Stimulated activated CD4-positive, alpha-beta T cell treated with anti-CD3 and anti-CD28 coated beads, Interleukin-15, amount 100 ng/mL, for 1 hour (primary cell): ENCODE measurements at places on chromosomes 16 and 17.
A peak's percentile ranks its signal among the peaks of the same experiment; 100 is the strongest.

GRCh38 chr17:6394055-6394606 is 40.8 kb downstream of the AIPL1 start:
- DNase-seq = no peak

- DNase-seq = no peak
These were observed 33.2 kb downstream of the COX4I1 start for GRCh38 chr16:85832570-85833218.

GRCh38 chr17:48723423-48724250 is 652 bp downstream of the PRAC2 start:
- DNase-seq = no peak

DNA sequence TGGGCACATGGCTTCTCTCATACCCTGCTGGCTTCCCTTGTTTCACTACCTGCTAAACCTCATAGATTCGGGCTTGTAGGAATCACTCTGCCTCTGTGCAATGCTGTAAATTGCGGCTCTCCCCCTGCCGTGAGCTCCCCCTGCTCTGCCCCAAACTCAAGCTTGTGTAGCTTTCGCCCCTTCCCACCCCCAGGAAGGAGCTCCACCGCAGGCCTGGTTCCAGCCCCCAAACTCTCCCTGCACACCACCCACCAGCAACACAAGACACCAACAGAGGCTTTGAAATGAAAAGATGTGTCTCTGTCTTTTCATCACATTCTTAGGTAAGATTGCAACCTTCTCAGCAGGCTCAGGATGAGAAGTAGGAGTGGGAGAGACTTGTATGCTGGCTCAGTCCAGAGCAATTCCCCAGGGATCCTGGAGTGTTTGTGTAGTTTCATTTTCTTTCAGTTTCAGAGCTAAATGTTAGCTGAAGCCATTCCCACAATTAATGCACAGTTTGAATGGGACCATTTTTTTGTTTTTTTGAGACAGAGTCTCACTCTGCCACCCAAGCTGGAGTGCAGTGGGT is 14.2 kb downstream of the CX3CL1 start:
- no peak for DNase-seq

DNA sequence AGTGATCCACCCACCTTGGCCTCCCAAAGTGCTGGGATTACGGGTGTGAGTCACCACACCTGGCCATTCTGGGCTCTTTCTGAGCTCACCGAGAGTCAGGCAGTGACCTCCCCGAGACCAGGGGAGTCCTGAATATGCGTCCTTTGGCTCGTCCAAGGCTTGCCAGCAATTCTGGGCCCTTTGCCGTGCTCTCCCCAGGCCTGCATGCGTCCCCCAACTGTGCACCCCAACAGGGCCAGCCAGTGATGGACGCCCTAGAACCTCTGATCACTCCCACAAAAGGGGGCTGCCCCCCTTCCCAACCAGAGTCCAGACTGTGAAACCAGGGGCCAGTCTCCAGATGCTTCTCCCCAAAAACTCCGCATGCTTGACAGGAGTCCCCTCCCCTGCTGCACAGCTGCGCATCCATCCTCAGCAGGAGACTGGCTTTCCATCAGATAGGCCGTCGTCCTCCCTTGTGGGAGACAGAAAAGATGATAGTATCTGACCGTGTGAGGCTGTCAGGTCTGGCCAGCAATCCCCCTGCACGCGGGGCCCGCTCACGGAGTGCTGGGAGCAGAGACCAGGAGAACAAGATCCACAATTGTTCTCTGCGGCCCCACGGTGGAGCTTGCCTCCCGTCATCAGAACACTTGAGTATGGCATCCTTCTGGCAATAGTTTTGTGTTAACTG is 15.5 kb downstream of the HS3ST6 start:
- no peak for DNase-seq

GRCh38 chr17:76869496-76870376 is 1.5 kb downstream of the MGAT5B start:
- DNase-seq = no peak

GRCh38 chr17:65657251-65657828 is 95.9 kb upstream of the AXIN2 start:
- DNase-seq = no peak

DNA sequence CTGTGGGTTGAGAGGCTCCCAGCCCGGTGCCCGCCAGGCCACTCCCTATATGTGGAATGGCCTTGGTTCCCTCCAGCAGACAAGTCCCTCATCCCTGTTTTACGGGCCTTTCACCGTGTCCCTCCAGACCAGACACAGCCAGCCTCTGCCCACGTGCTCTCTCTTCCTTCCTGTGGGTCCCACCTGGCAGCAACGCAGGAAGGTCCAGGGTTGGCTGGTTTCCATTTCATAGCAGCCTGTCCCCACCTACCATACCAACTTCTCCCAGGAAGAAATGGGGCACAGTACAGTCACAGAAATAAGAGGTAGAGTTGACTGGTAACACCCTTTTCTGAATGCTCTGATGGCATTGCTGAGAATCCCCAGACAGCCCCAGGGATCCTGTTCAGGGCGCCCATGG is 34.9 kb downstream of the PLD6 start:
- DNase-seq = no peak

DNA sequence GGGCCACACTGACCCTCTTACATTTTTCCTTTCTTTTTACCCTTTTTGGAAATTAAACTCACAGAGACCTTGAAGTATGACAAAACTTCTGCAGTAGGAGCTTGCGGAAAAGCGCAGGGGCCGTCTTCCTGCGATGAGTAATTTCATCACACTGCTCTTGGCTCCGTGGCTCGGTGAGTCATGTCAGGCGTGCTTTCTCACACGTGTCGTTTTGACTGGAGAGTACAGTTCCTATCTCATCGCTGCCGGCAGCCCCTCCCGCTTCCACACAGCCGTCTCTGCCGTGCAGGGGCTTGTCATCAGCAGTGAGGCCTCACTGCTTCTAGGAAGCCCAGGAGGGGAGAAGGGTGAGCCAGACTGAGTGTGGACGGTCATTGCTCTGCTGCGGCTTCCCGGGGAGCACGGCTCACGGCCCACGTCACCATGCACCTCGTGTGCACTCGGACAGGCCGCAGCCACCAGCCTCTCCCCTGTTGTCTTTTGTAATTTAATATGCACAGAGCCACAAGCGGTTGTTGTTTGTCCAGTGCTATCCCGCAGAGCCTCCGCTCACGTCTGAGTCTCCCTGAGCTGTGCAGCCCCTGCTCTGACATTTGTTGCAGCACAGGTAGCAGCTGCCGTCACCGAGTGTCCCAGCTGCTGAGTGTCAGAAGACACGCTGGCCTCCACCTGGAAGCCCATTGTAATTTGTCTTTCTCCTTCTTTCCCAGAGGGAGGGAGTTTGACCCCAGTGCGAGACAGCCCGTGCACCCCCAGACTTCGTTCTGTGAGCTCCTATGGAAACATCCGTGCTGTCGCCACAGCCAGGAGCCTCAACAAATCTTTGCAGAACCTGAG is 99.4 kb upstream of the CHMP6 start:
- DNase-seq = peak; percentile 78

GRCh38 chr16:84059946-84060901 is 17.6 kb upstream of the SLC38A8 start:
- DNase-seq = no peak

GRCh38 chr16:89257757-89258465 is 40.4 kb downstream of the ZNF778 start:
- no peak for DNase-seq

DNA sequence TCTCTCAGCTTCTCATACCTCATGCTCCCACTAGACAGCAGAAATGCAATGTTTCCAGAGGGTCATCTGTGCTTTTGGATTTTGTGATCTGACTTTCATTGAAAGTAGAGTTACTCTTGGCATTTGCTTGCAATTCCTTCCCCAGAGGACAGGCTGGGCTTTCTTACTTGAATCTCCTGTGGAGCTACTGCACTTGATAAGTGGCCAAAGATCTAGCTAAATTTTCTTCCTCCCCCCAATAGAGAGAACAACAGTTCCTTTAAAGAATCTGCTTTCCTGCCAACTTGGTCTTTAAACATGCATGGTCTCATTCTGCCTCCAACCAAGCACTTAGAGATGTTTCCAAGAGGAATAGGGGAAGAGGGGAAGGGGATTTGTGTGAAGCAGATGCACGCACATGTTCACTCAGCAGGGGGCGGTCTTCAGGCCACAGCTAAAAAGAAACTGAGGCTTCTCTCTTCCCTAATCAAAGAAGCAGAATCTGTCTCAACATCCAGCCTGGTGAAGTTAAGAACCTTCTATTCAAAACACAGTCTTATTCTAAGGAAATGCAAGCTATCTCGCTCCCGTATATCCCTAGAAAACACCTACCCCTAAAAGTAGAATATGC is 229.6 kb downstream of the ZFHX3 start:
- DNase-seq = no peak

DNA sequence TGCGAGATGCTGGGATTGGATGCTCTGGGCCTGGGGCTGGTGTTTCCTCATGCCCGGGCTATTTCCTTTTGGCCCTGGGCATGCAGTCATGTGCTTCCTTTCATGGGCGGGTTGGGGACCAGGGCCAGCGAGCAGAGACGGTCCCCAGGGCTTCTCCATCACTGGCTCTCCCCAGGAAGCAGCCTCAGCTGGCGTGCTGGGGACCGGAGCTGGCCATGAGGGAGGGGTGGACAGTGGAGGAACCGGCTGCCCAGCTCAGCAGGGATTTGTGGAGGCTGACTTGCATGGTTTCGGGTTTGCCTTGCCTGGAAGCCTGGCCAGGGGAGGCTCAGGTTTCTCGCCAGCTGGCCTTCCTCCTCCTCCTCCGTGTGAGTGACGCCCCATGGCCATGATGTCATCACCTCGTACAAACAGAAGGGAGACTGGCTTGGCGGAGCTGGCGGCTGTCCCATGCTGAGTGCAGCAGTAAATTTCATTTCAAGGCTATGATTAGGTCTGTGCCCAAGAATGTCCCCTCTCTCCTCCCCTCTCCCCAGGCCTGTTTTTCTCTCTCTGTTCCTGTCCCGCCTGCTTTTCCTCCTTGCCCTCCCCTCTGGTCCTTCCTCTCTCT is 8.9 kb upstream of the TIMP2 start:
- no peak for DNase-seq

GRCh38 chr17:60908324-60908723 is 230.7 kb downstream of the BCAS3 start:
- DNase-seq = no peak

- DNase-seq = no peak
These were observed 11.7 kb downstream of the CFAP52 start for GRCh38 chr17:9587969-9588656.

GRCh38 chr17:42759982-42760651 is 910 bp upstream of the RAMP2 start:
- no peak for DNase-seq

- no peak for DNase-seq
These were observed 12.1 kb upstream of the DBNDD1 start for GRCh38 chr16:90031186-90031930.

- DNase-seq = no peak
These were observed 1.4 kb upstream of the LHX1 start for GRCh38 chr17:36935671-36936454.

DNA sequence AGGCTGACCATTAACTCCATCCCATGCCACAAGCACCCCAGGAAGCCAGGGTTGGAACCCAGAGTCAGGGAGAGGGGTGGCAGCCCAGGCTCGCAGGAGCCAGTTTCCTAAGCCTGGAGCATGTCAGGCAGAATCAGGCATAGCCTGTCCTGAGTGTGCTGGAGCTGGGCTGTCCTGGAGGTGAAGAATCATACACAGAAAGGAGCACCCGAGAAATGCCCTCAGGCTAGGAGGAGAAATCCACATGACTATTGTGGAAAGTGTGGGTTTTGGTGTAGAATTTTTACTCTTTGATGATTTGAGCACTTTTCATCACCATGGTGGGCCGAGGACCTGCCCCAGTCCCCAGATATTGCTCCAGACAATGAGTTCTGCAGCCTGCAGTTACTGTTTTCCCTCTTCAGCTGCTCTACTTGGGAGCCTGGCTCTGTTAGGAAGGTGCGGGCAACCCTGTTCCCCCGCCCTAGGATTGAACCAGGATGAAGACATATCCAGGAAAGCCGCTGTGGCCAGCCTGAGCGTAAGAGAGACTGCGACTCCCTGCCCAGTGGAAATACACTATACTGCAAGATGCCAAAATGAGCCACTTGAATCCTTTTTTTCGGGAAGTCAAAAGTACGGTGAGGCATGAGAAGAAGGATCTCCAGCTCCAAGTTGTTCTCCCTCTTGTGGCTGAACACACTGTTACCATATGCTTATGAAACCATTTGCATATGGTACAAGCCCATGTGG is 29.0 kb upstream of the HEATR6 start:
- no peak for DNase-seq

DNA sequence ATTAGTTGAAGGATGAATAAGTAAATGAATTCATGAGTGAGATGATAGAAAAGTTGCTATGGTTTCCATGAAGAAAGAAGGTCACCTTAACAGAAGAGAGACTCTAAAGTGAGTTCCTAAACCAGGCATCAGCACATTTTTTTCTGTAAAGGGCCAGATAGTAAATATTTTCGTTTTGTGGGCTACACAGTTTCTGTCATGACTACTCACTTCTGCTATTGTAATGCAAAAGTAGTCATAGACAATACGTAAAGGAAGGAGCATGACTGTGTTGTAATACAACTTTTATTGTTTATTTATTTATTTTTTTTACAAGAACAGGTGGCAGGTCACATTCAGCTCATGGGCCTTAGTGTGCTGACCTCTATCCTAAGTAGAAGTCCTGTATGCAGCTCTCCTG is 426.1 kb upstream of the DYNLRB2 start:
- DNase-seq = no peak

- DNase-seq = peak; percentile 6
These were observed at the start of gene SLC47A1 for GRCh38 chr17:19533718-19534561. TSS of gene SLC47A1 (plus strand) at chr17:19533854. CDS start at chr17:19533940, 86 bp downstream.

DNA sequence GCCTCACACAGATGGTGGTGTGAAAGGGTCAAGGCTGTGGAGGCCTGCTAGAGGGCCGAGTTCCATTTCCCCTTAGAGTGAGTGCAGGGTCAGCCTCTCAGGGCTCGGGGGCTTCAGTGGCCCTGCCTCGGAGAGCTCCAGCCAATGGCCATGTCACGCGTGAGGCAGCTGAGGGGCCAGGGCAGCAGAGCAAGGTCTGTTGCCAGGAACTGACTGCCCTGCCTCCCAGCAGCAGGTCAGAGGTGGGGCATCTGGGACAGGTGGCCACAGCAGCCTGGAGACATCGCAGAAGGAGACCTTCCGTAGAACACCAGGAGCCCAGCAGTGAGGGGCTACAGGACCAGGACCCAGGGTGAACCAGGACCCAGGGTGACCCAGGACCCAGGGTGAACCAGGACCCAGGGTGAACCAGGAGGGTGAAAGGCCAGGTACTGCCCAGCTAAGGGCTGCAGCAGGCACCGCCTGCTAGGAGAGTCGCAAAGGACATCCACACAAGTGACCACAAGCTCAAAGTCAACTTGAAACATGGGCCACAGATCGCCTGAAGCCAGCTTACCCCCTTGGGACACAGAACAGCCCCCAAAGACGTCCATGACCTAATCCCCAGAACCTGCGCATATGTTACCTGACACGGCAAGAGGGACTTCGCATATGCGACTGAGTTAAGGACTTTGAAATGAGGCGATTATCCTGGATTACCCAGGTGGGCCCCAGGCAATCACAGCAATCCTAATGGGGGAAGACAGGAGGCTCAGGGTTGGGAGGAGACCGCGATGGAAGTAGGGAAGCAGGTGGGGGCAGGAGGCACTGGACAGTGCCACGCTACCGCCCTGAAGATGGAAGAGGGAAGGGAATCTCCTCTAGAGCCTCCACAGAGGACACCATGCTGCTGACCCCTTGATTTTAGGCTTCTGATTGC is 4.8 kb upstream of the MEAK7 start:
- DNase-seq = no peak
